Fibroblast of lung (primary cell): ENCODE measurements at places on chromosomes 1 and 21. TPM values are rescaled to one million over a fixed set of nuclear protein-coding genes. Genes with fewer than 3 reads are reported as not detected.

DNA sequence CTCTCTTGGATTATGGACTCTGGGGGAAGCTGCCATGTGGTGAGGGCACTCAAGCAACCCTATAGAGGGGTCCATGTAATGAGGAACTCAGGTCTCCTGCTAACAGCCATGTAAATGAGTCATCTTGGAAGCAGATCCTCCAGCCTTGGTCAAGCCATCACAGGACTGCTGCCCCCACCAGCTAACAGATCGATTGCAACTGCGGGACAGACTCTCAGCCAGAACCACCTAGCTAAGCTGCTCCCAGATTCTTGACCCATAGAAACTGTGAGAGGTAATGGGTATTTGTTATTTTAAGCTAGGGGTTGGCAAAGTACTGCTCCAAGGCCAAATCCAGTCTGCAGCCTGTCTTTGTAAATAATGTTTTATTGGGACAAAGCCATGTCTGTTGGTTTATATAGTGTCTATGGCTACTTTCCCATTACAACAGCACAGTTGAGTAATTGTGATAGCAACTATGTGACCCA is 27.6 kb upstream of the MAP3K7CL start:
- H3K27ac ChIP-seq = no peak overlapping the region
- H3K4me1 ChIP-seq = no peaks in the 10 kb centered on the region
- DNase-seq = peak; percentile 67

Gene CLCN6
- total RNA-seq = 10.3 and 19.3 TPM in 2 replicates

GRCh38 chr1:66578841-66579240 is 44.9 kb downstream of the SGIP1 start:
- no peaks in the 10 kb centered on the region for H3K27me3 ChIP-seq
- DNase-seq = no peak
- H3K4me3 ChIP-seq = no peak overlapping the region

DNA sequence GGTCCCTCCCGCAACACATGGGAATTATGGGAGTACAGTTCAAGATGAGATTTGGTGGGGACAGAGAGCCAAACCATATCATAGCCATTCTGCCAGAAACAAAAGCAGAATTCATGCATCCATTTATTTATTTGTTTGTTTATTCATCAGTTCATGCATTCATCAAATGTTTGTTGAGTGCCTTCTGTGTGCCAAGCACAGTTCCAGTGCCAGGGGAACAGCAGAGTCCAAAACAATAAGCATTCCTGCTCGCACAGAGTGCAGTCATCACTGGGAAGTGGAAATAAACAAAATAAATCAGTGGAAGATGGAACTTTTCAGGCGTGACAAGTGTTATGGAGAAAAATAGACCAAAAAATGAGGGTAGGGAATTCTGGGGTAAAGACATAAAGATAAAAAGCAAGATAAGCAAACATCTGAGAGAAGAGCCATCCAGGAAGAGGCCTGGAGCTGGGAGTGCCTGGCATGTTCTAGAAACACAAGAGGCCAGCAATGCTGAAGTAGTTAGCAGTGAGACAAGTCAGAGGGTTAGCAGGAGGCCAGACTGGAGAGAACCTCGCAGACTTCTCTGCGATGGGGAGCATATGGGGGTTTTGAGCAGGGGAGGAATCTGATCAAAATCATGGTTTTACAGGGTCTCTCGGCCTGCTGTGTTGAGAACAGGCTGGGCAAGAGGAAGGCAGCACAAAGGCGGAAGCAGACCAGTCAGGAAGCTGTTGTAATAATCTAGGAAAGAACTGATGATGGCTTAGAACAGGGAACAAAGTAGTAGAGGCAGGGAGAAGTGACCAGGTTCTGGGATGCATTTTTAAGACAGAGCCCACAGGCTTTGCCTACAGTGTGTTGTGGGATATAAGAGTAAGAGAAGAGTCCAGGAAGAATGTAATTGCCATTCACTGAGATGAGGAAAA is 113.2 kb downstream of the GLUL start:
- no peak overlapping the region for H3K4me3 ChIP-seq
- H3K27me3 ChIP-seq = no peaks in the 10 kb centered on the region
- H3K36me3 ChIP-seq = no peaks in the 10 kb centered on the region
- H3K27ac ChIP-seq = no peak overlapping the region
- H3K4me1 ChIP-seq = no peaks in the 10 kb centered on the region

DNA sequence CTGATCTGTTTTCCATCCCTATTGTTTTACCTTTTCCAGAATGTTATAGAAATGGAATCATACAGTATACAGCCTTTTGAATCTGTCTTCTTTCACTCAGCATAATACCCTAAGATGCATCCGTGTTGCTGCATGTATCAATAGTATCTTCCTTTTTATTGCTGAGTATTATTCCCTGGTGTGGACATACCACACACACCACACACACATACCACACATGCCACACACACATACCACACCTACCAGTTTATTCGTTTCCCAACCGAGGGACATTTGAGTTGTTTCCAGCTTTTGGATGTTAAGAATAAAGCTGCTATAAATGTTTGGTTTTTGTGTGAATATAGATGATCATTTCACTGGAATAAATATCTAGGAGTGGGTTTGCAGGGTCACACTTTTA is 22.2 kb upstream of the SLC30A1 start:
- no peaks in the 10 kb centered on the region for H3K36me3 ChIP-seq
- peaks cover 8% of the 10 kb centered on the region for H3K4me1 ChIP-seq
- no peak overlapping the region for H3K27ac ChIP-seq
- no peak overlapping the region for H3K4me3 ChIP-seq

Gene PRMT2
- total RNA-seq = 131 and 152 TPM in 2 replicates

Gene TAGLN2
- 220 and 300 TPM in 2 replicates for total RNA-seq

DNA sequence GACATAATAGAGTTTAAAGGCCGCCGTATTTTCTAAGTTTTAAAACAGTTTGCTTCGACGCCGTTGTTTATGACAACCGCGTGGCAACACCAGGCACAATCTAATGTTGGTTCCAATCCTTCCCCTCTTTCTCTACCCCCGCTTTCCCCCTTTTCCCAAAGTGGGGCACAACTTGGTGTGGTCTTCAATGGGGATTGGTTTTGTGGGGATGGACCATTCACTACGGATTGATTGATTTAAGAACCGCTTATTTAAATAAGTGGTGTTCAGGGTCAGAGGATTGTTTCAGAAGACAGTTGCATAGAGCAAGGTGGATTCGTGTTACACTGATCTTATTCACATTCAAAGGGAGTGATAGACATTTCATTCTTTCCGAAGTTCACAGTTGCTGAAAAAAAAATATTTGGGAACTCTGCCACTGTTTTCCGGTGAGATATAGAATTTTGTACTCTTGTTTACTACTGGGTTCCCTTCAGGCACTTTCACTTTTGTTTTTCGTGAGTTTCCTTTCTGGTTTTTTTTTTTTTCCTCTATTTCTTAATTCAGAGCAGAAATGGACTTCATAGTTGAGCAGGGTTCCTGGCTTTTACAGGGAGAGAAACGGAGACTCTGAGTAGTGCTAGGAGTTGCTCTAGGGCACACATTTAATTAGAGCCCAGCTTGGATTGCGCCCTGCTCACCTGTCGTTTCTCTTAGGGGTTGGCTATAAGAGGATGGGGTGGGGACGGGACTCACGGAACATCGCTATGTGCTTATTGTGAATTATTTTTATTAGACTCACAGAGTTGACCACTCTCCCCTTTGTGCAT is 79.6 kb upstream of the AK4 start:
- no peaks in the 10 kb centered on the region for H3K36me3 ChIP-seq
- H3K27ac ChIP-seq = peak overlapping the region; percentile 84
- H3K4me1 ChIP-seq = peaks cover 6% of the 10 kb centered on the region
- H3K4me3 ChIP-seq = peak overlapping the region; percentile 86
- DNase-seq = no peak

- peaks cover 2% of the 10 kb centered on the region for H3K4me1 ChIP-seq
- H3K27ac ChIP-seq = no peak overlapping the region
- no peak overlapping the region for H3K4me3 ChIP-seq
- peak; percentile 49 for DNase-seq
- H3K27me3 ChIP-seq = no peaks in the 10 kb centered on the region
These were observed 180.2 kb downstream of the NR5A2 start for GRCh38 chr1:200207711-200208126.

GRCh38 chr1:15326691-15327588 is 79.9 kb downstream of the FHAD1 start:
- no peak overlapping the region for H3K27ac ChIP-seq
- no peaks in the 10 kb centered on the region for H3K27me3 ChIP-seq
- peaks cover 9% of the 10 kb centered on the region for H3K4me1 ChIP-seq
- peak overlapping the region; percentile 25 for H3K4me3 ChIP-seq

Gene LCE2C
- total RNA-seq = not detected in 2 replicates

DNA sequence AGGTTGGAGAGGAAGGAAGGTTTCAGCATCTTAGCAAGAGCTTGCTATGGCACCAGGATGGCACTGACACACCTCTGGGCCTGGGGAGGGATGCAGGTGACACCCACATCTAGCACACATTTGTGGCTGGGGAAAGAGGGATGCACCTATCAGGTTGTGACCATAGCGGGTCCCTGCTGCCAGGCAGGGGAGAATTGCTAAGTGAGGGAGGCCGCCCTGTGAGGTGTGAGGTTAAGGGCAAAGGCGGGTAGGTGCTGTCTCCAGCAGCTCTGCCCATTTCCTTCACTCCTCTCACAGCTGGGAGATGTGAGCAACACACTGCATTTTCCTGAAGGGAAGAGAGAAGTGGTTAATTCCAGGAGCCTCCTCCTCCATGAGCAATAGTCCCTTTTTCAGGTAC is 83.2 kb upstream of the TLR5 start:
- H3K36me3 ChIP-seq = no peaks in the 10 kb centered on the region
- no peak overlapping the region for H3K27ac ChIP-seq
- H3K27me3 ChIP-seq = peaks cover 3% of the 10 kb centered on the region

DNA sequence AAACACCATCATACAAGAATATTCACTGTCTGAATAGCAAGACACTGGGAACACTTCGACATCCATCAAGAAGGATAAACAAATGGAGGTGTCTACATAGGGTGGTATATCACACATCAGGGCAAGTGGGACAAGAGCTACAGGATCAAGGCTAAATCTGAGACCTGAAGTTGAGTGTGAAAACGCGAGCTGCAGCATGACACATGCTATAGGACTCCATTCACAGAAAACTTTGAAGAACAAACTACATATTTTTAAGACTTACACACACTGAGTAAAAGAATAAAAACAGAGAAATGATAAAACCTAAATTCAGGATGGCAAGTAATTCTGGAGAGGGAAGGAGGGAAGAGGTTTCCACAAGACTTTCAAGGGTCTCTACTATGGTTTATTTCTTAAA is 2.1 kb downstream of the TTC39A start:
- H3K27me3 ChIP-seq = no peaks in the 10 kb centered on the region
- DNase-seq = peak; percentile 55
- H3K27ac ChIP-seq = no peak overlapping the region
- H3K36me3 ChIP-seq = no peaks in the 10 kb centered on the region
- H3K4me3 ChIP-seq = no peak overlapping the region
- peaks cover 10% of the 10 kb centered on the region for H3K4me1 ChIP-seq

DNA sequence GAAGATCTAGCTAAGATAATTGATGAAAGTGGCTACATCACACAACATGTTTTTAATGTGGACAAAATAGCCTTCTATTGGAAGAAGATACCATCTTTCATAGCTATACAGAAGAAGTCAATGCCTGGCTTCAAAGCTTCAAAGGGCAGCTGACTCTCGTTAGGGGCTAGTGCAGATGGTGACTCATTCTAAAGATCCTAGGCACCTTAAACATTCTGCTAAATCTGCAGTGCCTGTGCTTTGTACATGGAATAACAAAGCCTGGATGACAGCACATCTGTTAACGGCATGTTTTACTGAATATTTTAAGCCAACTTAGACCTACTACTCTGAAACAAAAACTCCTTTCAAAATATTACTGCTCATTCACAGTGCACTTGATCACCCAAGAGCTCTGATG is 65.6 kb upstream of the USP24 start:
- H3K4me3 ChIP-seq = no peak overlapping the region
- no peak overlapping the region for H3K27ac ChIP-seq
- no peaks in the 10 kb centered on the region for H3K27me3 ChIP-seq
- H3K36me3 ChIP-seq = no peaks in the 10 kb centered on the region
